KG1 (cell line): ENCODE measurements at places on chromosomes 11 and 22.

- DNase-seq, result no peak
Observed at GRCh38 chr22:49676783-49677494, 150.7 kb downstream of the BRD1 start.

- DNase-seq, result no peak
Observed at GRCh38 chr22:40203572-40203971, 25.8 kb downstream of the TNRC6B start.

GRCh38 chr11:32602657-32603415, 19.2 kb downstream of the EIF3M start:
- DNase-seq, result no peak

DNA sequence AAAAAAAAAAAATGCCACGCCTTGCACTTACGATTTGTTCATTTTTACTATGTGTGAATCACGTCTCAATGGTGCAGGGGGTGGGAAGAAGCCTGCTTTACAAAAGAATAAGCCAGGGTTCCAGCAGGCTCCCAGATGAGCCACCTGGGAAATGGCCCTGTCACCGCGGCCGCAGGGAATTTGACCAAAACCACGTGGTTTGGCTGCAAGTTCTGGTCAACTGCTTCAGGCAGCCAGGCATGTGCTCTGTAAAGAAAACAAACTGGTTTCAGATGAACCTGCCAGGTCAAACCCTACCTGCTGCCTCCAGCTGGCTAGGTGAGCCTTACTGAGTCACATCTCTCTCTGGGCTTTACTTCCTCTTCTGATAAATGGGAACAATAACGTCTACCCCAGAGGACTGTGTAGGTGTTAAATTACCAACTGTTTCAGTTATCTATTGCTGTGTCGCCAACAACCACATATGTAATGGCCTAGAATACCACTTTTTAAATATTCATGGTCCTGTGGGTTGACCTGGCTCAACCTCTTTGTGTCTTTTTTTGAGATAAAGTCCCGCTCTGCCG, 30.5 kb upstream of the GCAT start:
- DNase-seq, result no peak

DNA sequence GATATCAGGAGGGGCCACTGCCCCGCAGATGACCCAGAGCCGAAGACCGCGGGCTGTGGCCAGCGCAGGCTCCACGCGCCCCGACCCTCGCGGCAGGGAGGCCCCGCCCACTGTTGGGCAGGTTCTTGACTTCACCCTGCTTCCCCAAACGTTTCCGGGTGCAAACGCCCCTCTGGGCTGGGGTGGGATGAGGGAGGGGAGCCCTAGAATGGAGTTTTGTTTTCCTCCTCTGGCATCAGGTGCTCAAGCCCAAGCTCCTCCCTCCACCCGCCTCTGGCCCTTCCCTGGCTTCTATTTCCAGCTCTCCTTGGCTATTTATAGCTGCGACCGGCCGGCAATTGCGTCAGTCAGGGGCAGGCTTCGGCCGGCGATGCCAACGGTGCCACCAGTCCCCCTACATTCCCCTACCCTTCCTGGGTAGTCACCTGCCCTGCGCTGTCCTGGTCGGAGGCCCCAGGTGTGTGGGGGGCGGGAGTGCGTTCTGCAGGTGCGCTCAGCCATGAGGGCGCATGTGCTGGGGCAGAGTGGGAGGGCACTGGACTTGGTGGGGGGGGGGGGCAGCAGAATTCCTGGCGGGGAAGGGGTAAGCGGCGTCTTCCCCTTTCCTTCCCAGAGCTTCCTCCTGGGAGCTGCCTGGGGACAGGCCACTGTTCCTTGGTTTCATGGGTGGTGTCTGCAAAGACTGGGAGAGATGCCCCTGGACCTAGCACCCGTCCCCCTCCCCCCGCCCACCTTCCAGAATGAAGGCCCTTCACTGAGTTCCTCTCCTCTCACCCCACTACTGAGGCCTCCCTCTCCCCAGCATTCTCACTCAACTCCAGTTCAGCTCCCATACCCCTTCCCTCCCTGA, 23.6 kb downstream of the DUSP8 start:
- no peak for DNase-seq

DNA sequence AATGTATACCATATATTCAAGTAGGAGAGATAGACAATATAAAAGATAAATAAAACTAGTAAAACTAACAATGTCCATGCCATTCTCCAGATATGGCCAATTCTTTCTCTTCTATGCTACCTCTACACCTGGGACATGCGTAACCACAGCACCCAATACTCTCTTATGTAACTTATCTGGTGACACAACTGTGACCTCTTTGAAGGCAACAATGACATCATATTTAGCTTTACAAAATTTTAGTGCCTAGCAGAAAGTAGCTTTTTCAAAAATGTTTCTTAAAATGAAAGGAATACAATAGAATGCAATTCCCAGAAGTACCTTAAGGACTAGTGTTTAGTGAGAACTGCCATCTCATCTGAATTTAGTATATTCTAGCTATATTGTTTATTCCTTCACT, 36.8 kb downstream of the CDON start:
- DNase-seq, result no peak

GRCh38 chr11:6652182-6652581, 3.4 kb downstream of the DCHS1 start:
- DNase-seq, result no peak

- no peak for DNase-seq
Observed at GRCh38 chr11:34448223-34448994, 9.7 kb downstream of the CAT start.

DNA sequence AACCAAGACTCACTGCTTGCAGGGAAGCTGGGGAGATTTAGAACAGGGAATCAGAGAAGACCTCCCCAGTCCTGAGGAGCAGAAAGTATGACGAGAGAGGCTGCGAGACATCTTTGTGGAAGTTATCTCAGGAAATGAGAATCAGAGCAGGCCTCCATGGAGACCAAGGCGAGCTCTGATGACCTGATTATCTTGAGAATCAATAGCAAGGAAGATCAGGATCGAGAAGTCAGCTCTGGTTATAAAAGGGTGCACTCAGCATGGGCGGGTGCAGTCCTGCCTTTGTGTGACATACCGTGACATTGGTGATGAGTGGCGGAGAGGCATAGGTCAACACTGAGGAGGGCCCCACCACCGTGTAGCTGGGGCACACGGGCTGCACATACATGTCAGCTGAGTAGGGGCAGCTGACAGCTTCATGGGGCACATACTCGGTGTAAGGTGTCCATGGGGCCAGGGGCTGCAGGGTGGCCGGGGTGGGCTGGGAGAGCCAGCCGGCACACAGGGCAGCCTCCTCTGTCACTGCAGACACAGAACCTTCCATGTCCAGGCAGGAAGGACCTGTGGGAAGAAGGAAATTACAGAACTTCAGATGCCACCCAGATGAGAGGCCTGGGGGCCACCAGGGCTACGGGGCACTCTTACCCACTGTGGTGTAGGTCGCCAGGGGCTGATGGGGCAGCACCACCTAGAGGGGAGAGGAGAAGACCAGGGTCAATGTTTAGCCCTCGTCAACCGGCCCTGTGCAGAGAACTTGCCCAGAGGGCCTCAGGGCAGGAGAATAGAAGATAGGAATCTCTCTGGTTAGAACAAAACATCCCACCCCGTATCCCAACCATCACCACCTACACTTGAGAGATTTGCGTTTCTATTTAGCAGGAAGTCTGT, 21.7 kb downstream of the POU2AF1 start:
- DNase-seq, result no peak

GRCh38 chr22:39332441-39333064, 13.1 kb upstream of the RPL3 start:
- DNase-seq, result no peak

DNA sequence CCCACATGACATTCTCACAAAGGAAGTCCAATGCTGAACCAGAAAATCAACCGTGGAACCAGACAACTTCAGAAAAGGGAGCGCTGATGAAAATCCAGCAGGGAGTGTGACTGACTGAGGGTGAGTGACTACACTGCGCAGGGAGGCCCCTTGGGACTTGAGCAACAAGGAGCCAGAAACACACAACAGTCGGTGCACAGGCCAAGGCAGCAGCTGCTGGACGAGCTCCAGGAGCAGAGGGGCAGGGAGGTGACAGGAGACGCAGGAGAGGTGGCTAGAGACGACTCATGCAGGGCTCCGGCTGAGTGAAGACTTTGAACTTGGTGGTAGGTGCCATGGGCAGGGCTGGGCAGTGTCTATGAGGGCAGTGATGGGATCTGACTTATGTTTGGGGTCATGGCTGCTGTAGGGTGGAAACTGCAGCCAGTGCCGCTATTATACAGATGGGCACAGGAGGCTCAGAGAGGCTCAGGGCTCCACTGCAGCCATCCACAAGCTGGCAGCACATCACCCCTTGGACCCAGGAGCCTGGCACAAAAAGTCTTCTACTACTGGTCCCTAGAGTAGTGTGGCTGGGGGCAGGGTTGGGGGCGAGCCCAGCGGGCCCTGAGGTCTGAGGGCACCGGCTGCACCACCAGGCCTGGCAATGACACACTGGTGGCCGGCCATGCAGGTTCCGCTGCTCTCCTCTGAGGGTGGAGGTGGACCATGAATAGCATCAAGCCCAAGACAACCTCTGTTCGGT, 10.3 kb upstream of the FADD start:
- DNase-seq, result no peak
